ENCODE measurements at places on chromosomes 2 and 18. TPM values are rescaled to one million over a fixed set of nuclear protein-coding genes. Genes with fewer than 3 reads are reported as not detected.
A peak's percentile ranks its signal among the peaks of the same experiment; 100 is the strongest.

- H3K27ac ChIP-seq, result peak overlapping the region; percentile 85
- H3K36me3 ChIP-seq, result peaks cover 2% of the 10 kb centered on the region
- peaks cover 55% of the 10 kb centered on the region for H3K4me1 ChIP-seq
- H3K4me3 ChIP-seq, result no peak overlapping the region
- no peaks in the 10 kb centered on the region for H3K27me3 ChIP-seq
- DNase-seq, result no peak
Measured at GRCh38 chr2:174597009-174597344, 627 bp downstream of the WIPF1 start.

GRCh38 chr2:68046642-68047240 is 16.1 kb downstream of the C1D start:
- DNase-seq, result no peak
- peaks cover 24% of the 10 kb centered on the region for H3K4me1 ChIP-seq
- H3K27me3 ChIP-seq, result no peaks in the 10 kb centered on the region
- no peak overlapping the region for H3K4me3 ChIP-seq
- peaks cover 6% of the 10 kb centered on the region for H3K36me3 ChIP-seq

DNA sequence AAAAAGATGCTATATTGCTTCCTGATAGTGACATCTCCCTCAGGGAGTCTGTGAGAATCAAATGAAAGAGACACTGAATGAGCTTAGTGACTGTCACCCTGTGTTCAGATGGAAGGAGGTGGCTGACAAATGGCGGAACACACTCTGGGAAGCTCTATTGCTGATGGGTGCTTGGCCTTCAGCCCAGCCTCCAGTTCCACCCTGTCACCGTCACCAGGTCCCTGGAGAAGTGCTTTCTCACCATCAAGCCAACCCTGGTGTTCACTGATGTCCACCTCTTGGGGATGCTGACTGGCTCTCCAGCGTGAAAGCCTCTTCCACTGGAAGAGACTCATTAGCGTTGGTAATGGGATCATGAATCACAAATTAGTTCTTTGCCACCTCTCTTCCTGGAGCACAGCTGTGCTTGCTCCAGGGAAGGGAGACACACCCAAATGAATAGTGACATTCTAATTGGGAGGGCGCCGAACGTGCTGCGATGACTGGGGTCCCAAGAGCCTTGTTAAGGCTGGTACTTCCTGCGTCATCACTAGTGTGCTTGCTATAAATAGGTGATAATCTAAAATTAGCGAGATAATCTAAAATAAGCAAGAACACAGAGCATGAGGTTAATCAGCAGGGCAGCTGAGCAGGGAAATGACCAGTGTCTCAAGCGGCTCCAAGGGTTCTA is 154.0 kb downstream of the CLIP4 start:
- no peak overlapping the region for H3K27ac ChIP-seq
- H3K4me3 ChIP-seq, result no peak overlapping the region
- no peaks in the 10 kb centered on the region for H3K4me1 ChIP-seq
- DNase-seq, result no peak

DNA sequence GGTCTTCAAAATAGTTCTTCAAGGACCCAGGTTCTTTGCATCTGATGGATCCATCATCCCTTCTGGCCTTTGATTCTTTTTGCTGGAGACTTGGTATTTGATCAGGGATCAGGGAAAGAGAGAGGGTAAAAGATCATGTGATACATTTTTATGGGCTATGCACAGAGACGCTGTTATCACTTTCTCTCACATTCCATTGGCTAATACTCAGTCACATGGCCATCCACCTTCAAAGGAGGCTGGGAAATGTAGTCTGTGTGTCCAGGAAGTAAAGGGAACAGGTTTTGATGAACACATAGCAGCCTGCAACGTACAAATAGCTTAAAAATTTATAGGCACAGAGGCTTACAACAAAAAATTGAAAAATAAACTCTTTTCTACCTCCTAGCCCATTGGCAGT is 629.6 kb upstream of the FANCL start:
- H3K4me3 ChIP-seq, result no peak overlapping the region
- no peak for DNase-seq
- no peaks in the 10 kb centered on the region for H3K4me1 ChIP-seq
- H3K27me3 ChIP-seq, result peaks cover 5% of the 10 kb centered on the region
- no peaks in the 10 kb centered on the region for H3K36me3 ChIP-seq
- no peak overlapping the region for H3K27ac ChIP-seq

DNA sequence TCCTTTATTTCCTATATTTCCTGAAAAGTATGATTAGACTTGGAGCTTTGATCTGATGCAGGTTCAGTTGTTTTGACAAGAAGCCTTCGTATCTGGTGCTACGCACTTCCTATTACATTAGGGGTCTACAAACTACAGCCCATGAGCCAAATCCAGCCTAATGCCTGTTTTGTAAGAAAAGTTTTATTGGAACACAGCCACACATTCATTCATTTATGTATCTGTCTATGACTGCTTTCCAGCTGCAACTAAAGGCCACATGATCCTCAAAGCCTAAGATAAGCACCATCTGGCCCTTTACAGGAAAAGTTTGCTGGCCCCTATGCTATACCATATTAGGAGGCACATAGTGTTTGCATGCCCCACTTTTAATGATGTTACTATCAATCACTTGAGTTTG is 26.0 kb downstream of the EIF2AK3 start:
- no peak for DNase-seq
- H3K36me3 ChIP-seq, result no peaks in the 10 kb centered on the region
- H3K27ac ChIP-seq, result peak overlapping the region; percentile 90
- no peaks in the 10 kb centered on the region for H3K27me3 ChIP-seq
- H3K4me3 ChIP-seq, result no peak overlapping the region

GRCh38 chr2:64666810-64667438 is 13.2 kb upstream of the SERTAD2 start:
- no peaks in the 10 kb centered on the region for H3K27me3 ChIP-seq
- DNase-seq, result no peak
- no peak overlapping the region for H3K4me3 ChIP-seq
- no peak overlapping the region for H3K27ac ChIP-seq
- H3K4me1 ChIP-seq, result peaks cover 12% of the 10 kb centered on the region
- no peaks in the 10 kb centered on the region for H3K36me3 ChIP-seq

The SCN9A gene
- total RNA-seq, result 30.1 TPM

The D2HGDH gene
- total RNA-seq, result 14.5 TPM

The METAP1D gene
- total RNA-seq, result 4.6 TPM

The OSR1 gene
- total RNA-seq, result 32.3 TPM

Measured in chondrocyte (in vitro differentiated cells).